ENCODE measurements at places on chromosomes 13 and 19. TPM values are rescaled to one million over a fixed set of nuclear protein-coding genes. Genes with fewer than 3 reads are reported as not detected.

- no peak for DNase-seq
Observed at GRCh38 chr13:41304551-41304950, 6.5 kb upstream of the NAA16 start.

DNA sequence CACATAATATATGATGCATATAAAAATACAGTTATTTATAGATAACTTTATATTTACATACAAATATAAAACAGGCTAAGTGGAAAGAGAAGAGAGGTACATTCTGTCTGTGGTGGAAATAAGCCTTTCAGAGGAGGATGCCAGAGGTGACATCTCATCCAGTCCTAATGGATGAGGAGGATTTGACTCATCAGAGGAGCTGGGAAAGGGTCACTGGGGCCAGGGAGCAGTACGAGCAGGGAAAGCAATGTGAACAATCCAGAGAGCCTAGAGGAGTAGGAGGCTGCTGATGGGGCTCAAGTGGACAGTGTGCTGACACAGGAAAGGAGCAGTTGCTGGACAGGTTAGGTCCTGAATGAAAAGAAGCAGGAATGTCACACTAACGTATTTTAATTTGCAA, 18.6 kb downstream of the NALCN start:
- DNase-seq, result no peak

GRCh38 chr13:110438776-110439175, 122.7 kb downstream of the RAB20 start:
- no peak for DNase-seq

DNA sequence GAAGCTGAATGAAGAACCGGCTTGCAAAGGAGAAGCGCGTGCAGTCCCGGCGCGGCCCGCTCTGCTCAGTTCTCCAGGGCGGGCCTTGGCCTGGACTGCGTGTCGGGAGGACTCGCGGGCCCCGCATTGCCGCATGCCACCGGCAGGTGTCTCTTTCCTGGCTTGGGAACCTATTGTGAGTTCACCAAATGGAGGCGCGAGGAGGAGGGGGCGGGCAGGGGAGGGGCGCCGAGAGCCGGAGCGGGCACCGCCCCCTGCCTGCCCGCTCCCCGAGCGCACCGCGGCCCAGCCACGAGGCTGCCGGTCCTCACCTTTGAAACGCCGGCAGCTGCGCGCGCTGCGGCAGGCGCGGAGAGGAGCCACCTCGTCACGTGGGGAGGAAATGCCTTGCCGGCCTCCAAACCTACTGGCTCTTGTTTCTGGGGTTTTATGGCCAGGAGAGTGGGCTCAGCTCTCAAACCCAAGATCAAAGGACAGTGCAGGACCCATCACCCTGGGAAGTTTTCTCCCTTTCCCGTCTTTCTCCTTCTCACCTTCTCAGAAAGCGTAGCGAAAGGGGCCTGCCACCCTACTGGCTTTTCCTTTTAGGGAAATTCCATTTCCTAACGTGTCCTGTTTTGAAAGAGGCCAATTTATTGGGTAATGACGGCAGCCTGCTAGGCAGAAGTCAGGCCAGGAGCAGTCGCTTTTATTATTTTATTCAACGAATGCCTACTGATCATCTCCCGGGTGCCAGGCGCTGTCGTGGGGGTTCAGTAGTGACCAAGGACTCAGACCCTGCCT, 13.8 kb upstream of the UBE2L5 start:
- peak; percentile 96 for DNase-seq

- no peak for DNase-seq
Observed at GRCh38 chr19:2064395-2064787, 13.3 kb upstream of the MKNK2 start.

DNA sequence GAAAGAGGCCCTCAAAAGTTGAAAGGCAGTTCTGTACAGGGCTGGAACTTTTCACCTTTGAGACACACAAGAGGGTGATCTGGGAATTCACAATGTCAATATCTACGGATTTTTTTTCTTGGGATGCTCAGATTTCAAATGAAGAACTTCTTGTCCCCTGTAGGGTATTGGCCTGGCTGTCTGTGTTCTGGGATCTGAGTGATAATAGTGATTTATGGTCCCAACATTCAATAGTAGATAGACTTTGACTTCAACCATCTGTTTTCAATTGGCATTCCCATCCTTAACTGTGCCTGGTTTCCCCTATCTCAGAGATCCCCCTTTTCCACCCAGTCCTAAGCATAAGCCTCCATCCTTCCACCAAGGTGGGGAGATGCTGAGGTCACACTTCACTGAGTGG, 274.1 kb downstream of the COG6 start:
- DNase-seq, result no peak

DNA sequence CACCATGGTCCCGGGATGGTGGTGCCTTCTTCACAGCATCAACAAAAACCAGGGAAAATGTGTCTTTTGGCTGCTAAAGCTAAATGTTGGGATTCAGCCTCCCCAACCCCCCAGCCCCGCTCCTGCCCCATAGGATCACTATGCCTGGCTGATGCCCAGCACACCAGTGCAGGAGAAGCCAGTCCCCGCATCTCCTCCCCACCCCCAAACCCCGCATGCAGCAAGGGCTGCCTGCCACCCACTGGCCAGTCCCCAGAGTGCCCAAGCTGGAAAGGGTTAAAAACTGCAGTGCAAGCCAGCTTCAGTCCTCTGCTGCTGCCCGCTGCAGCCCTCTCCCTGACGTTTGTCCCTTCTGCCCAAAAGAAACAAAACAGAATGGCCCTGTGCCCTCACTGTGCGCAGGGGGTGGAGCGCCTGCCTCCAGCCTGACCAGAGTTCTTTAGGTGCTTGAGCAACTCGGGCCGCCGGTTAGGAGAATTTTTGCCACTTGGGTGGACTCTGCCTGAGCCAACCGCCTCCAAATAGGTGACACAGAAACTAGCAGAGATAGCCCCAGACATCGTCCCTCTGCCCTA, 3.7 kb downstream of the CALM3 start:
- DNase-seq, result no peak

ERICH4 gene
- total RNA-seq, result not detected
